ENCODE measurements at places on chromosomes 4 and X.

- DNase-seq = no peak
These were observed 430.9 kb downstream of the MAPK10 start for GRCh38 chr4:85928775-85929591.

- DNase-seq = no peak
These were observed 12.8 kb upstream of the SLITRK4 start for GRCh38 chrX:143648705-143649104.

DNA sequence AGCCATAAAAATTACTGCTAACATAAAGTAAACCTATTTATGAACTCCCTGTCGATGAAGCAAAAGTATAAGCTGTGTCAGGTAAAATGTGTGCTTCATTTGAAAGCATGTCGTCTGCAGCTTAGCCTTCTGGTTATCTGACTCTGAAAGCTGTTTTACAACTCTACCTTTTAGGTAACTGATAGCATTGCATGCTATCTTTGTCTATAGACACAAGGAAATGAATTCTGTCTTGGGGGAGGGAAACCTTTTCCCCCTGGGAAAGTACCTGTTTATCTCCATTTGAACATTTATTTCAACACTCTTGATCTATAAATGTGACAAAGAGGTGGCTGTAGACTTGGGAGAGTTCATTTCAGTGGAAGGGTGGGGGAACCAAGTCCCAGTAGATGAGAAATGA, 51.4 kb downstream of the RAB40A start:
- no peak for DNase-seq

DNA sequence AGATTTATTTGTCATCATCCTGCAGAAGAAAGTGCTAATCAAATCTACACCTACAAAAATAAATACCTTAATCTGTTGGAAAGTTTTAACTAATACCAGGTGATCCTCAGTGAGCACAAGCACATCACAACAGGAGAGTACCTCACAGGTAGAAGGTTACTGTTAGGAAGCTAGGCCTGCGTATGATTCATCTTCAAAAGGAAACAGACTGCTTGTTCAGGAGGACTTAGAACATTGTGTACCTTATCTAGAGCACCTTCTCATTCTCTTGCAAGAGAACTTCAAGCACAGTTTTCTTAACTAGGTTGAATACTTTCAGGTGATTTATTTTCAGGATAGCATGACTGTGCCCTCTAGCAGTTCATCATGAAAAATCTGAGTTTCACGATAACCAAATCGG, 54.2 kb downstream of the MND1 start:
- no peak for DNase-seq

GRCh38 chr4:38952017-38952416, 80.2 kb downstream of the TMEM156 start:
- no peak for DNase-seq

DNA sequence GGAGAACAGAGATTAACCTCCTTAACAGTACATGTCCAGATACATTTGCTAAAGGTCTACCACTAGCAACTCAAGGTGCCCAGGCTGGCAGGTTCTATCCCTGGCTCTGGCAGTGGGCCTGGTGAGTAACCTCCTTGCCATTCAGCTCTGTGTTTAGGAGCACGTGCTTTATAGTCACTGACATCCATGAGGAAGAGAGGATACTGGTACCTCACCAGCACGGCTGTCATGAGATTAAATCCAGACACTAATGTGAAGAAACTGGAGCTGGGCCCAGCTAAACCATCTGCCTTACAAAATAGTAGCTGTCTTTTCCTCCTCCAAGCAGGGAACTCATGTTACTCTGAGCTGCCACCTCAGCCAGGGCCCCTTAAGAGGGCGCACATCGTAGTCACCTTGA, 45.3 kb downstream of the GPRASP3 start:
- no peak for DNase-seq

DNA sequence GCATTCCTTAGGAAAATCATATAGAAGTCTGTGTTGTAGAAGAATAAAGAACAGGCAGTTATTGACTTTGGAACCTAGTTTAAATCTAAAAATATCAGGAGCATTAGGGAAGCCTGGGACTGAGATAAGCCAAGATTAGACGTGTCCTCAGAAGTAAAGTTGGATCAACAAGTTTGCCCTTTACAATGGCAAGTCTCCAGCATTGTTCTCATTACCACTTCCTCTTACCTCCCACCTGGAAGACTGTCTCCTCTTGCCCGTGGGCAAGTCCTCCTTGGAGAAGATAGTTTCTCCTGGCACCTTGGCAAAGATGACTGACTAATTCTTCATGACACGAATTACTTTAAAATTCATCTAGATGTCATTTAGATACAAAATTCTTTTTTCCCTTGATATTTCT, 37.8 kb downstream of the CNKSR2 start:
- no peak for DNase-seq

Data from cerebellar nuclear complex (tissue), 1 donor.